ENCODE measurements at places on chromosomes 4 and X.

- no peak for DNase-seq
Observed at GRCh38 chr4:117447925-117448324, 362.5 kb upstream of the TRAM1L1 start.

- no peak for DNase-seq
Observed at GRCh38 chr4:169164669-169165415, 105.9 kb downstream of the SH3RF1 start.

DNA sequence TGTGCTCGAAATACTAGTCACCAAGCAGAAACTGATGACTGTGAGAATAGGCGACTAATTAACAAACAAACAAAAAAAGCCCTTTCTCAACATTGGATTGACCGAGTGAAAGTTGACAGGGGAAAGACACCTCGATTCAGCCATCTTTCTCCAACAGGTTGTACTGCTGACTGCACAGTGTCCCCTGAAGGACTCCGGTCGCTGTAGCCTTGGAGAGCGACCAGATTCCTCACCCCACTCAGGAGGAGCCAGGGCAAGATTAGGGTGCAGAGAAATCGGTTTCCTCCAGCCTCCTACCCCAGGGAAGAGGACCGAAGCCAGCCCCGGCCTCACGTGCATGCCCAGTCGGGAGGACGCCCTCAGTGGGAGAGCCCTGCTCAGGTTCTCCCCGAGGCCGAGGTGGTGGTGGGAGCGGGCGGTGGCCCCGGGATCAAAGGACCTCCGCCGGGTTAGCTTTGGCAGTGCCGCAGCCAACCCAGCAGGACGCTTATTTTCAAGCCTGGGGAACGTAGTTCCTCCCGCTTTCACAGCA is 1.1 kb upstream of the RAP1GDS1 start:
- peak; percentile 1 for DNase-seq

DNA sequence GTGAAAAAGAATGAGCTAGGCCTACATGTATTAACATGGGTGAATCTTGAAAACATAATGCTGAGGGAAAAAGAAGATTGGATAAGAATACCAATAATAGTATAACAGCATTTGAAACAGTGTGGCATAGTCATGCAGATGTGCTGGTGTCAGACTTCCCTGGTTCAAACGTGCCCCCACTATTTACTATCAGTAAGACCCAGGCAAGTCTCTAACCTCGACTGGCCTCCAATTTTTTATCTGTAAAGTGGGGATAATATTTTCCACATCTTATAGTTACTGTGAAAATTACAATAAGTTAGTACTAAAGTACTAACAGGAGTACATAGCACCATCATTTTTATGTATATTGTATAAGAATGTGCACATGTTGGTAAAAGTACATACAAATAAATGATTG is 17.0 kb upstream of the SLAIN2 start:
- DNase-seq = no peak

DNA sequence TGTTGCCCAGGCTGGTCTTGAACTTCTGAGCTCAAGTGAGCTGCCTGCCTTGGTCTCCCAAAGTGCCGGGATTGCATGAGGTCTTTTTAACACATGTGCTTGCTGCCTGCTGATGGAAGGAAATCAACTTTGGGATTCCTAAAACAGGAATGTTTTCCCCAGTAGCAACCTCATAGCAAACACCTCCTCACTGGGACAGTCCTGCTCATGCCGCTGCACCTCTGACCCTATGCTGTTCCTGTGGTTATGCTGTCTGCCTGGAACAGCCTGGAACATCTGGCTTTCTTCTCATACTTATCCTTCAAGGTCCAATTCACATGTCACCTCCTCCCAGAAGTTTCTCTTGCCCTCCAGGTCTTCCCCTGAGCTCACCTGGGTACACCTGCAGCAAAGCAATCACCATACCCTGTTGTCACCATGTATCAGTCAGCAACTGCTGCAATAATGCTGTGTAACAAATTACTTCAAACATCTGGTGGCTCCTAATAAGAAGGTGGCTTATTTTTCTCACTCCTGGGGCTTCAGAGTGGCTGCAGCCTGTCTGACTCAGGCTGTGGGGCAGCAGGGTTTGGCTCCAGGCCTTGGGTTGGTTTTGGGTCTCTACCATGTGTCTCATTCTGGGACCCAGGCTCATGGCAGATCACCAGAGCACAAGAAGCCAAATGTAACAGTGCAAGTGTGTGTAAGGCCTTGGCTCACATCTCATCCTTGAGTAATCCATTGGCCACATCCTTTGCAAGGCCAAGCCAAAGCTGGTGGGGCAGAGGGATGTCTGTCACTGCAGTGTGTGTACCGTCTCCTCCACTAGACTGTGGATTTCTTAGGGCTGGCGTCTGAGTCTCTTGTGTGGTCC is 59.4 kb upstream of the SORCS2 start:
- DNase-seq = no peak

GRCh38 chrX:67693928-67694327 is 150.1 kb downstream of the AR start:
- DNase-seq = no peak

- no peak for DNase-seq
Observed at GRCh38 chrX:17633546-17633945, 103.7 kb upstream of the SCML1 start.

DNA sequence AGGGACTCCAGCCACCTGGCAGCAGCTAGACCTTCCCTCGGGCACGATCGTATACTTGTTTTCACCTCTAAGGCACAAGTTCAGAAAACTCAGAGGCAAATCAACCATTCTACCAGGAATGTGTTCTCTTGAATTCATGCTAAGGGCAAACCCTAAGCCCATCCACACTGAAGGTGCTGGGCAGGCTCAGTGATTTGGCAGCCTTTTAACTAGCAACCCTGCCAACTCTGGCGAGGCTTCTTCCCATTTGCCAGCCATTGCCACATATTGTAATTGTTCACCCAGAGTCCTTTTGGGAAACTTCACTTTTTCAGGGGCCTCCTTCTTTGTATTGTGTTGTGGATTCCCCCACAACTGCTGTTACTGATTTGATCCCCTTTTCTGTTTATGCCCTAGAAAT is 298.6 kb upstream of the LDB2 start:
- no peak for DNase-seq

- DNase-seq = peak; percentile 10
Observed at GRCh38 chrX:118603981-118604380, 108.4 kb downstream of the DOCK11 start.

GRCh38 chr4:74777531-74777930 is 16.8 kb downstream of the BTC start:
- DNase-seq = no peak

GRCh38 chrX:40012868-40013265 is 84.9 kb downstream of the BCOR start:
- DNase-seq = no peak

DNA sequence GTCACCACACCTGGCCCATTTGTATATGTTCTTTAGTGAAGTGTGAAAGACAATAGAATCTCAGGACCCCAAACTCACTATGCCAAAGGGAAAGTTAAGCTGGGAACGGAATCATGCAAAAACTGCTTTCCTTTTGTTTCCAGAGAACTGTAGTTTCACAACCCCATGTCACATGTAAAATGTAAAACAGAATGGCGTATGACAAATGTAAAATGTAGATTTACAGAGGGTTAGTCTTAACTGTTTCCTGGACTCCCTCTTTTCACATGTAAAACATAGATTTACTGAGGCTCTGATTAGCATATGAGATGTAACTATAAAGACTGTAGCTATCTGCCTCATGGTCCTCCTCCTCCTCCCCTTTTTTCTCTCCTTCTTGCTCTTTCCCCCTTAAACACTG is 66.3 kb downstream of the ABLIM2 start:
- DNase-seq = no peak

DNA sequence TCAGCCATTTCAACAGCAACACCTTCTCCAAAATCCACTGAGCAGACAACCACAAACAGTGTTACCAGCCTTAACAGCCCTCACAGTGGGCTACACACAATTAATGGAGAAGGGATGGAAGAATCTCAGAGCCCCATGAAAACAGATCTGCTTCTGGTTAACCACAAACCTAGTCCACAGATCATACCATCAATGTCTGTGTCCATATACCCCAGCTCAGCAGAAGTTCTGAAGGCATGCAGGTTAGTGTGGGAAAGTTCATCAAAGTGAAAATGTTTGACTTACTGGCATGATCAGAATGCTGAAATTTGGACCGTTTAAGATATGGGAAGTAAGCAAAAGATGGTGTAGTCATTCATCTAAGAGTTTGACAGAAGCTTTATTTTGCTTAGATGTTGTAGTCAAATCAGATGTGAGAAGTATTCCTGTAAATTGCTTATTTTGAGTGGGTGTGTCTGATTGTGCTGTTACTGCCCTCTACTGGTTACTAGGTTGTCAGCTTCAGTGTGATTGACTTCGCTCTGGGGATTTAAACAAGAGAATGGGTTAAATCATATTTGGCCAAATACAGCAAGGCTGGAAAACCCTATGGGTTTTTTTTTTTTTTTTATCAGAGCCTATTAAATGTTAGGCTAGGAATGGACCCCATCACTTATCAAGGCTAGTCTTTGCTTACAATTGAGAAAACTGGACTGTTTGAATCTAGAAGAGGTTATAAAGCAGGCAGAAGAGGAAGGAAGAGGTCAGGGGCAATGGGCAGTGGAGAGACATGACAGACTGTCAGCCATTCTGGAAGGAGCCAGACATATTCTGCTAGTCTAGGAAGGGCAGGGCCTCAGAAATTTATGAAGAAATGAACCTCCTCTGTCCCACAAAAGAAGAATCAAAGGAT is 130.3 kb downstream of the DIPK2B start:
- no peak for DNase-seq

DNA sequence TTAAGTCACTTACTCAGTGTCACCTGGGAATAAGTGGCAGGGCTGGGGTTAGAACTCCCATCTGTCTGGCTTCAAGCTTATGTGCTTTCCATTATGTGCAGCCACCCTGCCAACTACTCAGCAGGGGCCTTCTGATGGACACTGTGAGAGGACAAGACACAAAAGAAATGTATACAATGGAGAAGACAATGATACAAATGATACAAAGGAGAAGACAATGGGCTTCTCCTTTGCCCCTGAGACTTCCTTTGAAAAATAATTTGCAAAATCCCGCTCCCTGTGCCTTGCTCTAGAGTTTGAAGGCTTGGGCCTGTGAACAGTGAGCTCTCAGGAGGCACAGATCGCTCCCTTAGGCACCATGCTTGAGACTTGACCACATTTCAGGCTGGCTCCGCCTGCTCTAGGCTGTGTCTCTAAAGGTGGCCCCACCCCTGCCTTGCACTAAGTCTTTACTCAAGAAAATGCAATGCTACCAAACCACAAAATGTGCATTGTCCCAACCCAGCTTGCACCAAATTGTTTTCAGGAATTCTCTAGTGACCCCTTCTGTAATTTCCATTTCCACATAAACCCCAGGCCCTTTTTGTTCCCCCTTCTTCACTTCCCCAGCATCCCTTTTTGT is 27.1 kb upstream of the STX18 start:
- no peak for DNase-seq

DNA sequence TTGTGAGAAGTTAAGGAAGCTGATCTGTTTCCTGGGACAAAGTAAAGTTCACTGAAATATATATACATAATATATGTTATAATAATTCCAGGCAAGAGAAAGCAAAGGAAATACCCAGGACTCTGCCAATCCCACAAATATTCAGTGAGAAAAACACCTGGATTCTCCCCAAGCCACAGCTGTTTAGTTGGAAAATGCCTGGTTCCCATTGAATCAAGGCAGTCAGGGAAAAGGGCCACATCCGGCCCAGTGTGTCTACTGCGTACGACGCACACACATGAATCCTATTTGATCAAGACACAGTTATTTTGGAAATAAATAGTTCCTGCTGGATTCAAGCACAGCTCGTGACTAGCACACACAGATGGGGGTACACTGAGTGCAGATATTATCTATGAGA is 6.3 kb upstream of the DCHS2 start:
- DNase-seq = no peak

DNA sequence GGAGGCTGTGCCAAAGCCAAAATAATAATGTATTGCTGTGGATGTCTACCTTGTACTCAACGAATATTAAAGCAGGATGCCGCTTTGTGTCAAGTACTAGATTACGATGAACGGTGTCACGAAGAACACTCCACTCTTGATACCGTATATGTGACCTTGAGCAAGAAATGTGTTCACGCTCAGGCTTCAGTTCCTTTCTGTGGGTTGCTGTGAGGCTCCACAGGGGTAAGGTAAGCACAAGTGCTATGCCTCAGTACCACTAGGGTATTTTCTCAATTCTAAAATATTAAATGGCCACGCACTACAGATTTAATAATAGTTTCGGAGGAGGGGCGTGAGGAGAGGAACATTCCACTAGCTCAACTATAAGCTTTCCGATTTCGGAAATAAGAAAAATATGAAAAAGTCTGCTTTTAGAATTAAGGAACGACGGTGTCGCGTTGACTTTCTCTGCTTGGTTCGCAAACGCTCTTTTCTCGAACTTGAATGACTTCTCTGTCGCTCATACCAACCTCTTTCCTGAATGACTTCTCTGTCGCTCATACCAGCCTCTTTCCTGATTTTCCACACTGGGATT is 607 bp upstream of the SCOC start:
- peak; percentile 32 for DNase-seq

DNA sequence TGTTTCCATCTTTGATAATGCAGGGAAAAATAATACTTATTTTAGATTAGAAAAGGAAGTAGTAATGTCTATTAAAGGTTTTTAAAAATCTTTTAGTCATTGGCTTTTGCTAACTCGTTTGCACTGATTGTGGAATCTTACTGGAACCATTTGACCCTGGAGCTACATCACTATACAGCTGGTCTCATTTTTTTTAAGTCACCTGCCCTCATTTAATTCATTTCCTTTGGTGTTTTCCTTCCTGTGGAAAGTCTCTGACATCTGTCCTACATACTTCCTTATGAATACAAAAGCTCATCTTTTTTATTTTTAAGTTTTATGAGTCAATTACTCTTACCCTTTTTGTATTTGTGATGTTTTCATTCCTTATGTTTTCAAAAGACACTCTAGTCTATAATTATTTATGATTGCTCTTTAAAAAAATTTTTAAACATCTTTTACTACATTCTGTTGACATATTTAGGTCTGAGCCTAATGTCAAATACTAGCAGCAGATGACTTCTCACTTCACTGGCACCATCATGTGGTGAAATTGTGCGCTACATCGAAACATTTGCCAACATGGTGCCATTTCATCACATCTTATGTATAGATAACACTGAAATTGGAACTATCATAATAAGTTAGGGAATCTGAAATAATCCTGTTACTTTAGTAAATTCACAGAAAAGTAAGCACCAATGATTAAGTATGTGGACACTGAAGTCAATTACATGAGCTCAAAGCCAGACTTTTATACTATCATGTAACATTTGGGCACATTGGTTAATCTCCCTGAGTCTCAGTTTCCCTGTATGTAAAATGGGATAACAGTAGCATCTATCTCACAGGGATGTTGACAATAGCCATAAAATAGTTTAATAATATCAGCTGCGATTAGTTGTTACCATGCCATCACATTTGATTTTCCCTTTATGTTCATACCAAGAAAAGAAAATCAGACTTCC is 9.4 kb upstream of the MMAA start:
- DNase-seq = peak; percentile 70

GRCh38 chr4:140628016-140628415 is 59.3 kb upstream of the UCP1 start:
- no peak for DNase-seq

- no peak for DNase-seq
Observed at GRCh38 chr4:52250154-52250553, 199.1 kb downstream of the SPATA18 start.
